ENCODE measurements at places on chromosomes 4 and X.

DNA sequence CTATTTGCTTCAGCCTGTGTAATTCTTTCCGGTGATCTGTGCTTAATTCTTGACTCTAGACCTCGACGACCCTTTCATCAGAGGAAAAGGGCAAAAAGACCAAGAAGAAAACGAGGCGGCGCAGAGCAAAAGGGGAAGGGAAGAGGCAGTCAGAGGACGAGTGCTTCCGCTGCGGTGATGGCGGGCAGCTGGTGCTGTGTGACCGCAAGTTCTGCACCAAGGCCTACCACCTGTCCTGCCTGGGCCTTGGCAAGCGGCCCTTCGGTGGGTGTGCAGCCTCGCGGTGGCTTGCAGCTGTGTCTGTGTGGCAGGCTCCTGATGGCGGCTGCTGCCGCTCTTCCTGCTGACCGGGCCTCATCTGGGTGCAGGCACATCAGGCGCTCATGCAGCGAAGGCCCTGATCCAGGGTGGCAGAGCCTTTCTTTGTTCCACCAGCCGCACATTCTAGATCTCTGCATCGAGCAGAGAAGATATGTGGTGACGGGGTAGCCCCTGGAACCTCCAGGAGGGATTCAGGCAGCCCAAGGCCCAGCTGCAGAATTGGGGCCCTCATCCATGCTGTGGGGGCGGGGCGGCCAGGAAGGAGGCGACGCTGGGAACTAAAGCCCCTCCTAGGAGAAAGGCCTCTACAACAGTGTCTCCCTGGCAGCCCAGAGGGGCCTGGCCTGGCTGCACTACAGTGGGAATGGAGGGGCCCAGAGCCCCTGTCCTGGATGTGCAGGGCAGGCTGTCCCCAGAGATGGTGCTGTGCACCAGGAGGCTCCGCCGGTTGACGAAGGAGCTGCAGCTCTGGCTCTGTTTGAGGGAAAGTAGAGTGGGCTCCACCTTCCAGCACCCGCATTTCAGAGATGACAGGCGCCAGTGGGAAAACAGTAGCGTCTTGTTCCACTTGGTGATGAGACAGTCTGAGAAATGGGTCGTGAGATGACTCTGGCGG is 32.1 kb downstream of the NELFA start:
- no peak for DNase-seq

- DNase-seq = no peak
Observed at GRCh38 chr4:78578674-78579425, 27.3 kb downstream of the ANXA3 start.

- no peak for DNase-seq
Observed at GRCh38 chrX:1205681-1206611, 6.5 kb downstream of the CRLF2 start.

DNA sequence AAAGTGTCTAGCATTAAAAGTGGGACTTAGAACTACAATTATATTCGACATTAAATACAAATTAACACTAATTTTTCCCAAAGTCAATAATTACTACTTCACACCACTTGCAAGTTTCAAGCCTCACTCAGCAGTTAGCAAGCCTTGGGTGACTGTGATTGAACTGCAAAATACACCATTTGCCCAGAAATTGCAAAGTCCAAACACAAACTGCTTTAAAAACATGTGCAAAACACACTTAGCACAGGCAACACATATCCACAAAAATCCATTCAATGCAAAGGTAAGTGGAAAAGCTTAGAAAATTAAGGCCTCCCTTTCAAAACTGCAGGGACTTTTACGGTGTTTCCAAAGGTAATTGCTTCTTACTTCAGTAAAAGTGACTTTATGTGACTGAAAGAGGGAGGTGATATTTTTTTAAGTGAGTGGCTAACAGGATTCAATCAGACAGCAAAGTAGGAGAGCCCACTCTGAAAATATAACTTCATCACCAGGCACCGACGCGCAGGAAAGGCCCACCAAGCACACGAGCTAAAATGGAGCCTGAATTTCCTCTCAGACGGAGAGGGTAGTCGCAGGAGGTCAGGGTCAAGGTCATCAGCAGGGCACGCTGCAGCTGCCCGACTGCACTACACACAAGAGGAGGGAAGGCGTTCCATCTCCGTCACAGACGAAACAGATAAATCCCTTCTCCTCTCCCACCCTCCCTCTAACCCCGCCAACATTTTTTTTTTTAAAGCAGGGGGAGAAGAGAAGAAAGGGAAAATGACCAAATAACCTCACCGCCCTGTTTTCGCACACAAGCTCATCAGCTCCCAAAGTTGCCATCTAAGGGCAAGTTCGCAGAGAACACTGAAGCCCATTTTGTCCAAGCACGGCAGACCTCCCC is 3.1 kb downstream of the ZNF827 start:
- no peak for DNase-seq

- DNase-seq = no peak
Observed at GRCh38 chr4:189117426-189117825, 823.2 kb upstream of the FRG1 start.

DNA sequence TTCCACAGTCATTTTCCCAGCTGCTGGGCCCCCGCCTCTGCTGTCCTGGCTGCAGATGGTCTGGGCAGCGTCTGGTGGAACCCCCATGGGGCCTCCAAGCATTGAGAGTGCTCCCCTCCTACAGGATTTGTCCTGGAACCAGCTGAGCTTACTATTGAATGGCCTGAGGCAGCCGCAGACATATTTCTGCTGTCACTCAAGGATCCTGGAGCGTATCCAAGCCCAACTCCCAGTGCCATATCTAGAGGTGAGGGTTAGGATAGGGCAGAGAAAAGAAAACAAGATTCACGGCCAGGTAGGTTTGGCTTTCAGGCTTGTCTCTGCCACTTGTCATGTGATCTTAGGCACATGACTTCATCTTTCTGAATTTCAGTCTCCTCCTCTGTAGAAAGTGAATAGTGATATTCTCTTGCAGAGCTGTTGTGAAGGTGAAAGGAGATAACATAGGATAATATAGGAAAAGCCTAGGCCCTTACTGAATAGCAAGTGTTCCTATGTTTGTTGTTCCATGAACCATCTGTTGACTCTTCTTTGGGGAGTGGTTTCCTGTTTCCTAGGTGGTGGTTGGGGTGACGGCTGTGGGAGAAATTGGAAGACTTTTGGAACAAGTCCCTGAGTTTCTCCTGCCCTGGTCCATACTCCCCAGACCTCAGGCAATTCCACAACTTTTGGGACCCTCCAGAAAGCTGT is 52.3 kb downstream of the SEPSECS start:
- DNase-seq = no peak
